Stimulated activated CD8-positive, alpha-beta memory T cell treated with anti-CD3 and anti-CD28 coated beads, Interleukin-15, amount 100 ng/mL, for 4 hours (primary cell): ENCODE measurements at places on chromosomes 16 and 17.

DNA sequence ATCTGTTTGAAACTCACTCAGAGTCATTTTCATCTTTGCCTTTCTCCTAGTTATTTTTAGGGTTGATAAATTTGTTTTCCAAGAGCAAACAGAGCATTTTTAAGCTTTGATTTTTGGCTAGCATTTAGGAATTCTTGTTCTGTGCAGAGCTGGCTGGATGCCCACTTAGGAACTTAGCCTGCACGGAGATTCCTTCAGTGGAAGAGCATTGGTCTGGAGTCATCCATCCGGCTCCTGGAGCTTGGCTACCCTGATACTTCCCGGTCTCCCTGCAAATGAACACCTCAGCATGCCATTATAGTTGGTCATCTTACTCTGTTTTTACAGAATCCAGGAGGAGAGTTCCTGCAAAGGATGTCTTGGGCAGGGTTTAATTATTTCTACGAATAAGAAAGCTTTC, 57.1 kb downstream of the SPECC1 start:
- no peak for DNase-seq

DNA sequence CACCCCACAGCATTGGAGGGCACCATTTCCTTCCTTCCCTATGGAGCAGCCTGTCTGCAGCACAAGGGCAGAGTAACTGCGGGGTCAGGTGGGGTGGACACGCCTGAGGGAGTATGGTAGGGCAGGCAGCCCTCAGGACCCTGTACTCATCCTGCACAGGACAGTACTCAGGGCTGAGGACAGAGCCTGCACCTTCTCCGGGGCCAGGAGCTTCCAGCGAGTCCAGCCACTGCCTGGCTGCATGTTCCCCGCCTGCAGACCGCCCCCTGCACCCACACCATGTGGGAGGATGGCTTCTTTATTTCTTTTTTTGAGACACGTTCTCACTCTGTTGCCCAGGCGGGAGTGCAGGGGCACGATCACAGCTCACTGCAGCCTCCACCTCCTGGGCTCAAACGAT, 47.6 kb upstream of the CDC42EP4 start:
- no peak for DNase-seq

- DNase-seq, result no peak
Observed at GRCh38 chr17:22704674-22705073, 1012.4 kb downstream of the KCNJ18 start.

DNA sequence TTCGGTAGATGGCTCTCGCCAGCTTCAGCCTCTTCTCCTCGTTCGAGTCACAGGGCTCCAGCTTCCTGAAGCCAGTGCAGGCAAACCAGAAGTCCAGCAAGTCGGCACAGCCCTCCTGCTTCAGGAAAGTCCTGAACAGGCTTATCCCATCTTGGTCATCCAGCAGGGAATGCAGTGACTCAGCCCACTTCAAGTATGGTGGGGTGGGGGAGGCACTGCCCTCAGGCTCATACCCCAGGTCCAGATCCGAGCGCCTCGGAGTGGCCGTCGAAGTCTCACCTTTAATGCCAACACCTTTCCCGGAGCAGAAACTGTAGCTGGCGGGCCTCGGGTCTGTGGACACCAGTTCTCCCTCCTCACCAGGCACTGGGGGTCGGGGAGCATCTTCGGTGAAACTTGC, 5.9 kb downstream of the AXIN1 start:
- no peak for DNase-seq

- no peak for DNase-seq
Observed at GRCh38 chr17:55672585-55673501, 49.8 kb downstream of the TMEM100 start.

DNA sequence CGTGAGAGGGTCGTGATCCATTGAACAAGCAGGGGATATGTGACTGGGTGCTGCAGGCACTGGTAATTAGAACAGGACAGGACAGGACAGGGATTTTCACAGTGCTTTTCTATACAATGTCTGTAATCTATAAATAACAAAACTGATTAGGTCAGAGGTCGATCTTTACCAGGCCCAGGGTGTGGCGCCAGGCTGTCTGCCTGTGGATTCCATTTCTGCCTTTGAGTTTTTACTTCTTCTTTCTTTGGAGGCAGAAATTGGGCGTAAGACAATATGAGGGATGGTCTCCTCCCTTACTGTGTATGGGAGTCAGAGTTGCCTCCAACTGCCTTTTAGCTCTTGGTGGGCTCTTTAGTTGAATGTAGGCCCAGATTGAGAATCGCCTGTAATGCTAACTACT, 1.5 kb upstream of the ZNF764 start:
- DNase-seq, result no peak

DNA sequence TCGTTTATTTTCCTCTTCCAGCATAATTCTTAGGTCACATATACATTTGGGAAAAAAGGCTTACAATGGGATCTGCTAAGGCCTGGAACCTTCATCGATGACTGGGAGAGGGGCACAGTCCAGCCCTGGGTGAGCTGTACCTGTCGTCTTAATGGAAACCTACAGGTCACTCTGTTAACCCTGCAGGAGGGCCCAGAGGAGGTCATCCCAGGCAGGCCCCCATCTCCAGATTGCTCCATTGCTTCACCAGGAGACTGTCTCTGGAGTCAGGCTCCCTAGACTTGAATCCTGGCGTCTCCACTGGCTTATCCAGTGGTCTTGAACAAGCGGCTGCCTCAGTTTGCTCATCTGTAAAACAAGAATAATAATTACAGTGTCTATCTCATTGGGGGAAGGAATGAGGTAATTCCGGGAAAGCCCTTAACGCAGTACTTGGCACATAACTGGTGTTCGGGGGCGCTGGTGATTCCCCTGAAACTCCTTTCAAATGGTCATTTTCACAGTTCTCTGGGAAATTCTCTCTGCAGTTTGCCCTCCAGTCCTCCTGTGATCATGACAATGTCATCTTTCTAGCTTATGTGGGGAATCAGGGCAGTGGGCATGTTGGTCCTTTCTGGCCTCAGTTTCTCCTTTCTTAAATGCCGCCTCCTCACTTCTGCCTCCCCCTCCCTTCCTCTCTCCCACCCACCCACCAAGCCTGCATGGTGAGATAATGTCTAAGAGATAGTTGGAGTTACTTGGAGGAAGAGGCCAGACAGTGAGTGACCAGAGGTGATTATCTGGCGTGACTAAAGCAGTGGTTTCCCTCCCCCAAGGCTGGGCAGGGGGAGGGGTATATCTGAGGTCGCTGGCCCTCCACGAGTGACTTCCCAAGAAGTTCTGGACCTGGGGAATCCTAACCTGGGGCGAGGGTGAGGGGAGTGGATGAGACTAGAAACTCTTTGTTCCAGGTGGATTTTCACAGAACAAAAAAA, 31.3 kb upstream of the TAC4 start:
- no peak for DNase-seq

DNA sequence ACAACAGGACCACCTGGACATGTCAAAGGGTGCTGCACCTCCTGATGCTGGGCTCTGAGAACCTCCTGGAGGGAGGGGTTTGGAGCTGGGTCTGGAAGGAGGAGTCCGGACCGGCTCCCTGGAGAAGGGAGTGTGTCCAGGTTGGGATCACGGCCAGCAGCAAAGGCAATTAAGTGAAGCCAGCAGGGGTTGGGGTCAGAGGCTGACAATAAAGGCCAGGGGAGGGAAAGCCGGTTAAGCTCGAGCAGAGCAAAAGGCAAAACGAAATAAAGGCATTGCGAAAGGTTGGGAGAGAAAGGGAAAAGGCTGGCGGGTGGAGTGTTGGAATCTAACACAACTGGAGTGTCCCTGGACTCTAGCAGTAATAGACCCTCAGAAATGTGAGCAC, 992 bp upstream of the CACNG4 start:
- no peak for DNase-seq

- no peak for DNase-seq
Observed at GRCh38 chr16:85829171-85829719, 29.8 kb downstream of the COX4I1 start.

DNA sequence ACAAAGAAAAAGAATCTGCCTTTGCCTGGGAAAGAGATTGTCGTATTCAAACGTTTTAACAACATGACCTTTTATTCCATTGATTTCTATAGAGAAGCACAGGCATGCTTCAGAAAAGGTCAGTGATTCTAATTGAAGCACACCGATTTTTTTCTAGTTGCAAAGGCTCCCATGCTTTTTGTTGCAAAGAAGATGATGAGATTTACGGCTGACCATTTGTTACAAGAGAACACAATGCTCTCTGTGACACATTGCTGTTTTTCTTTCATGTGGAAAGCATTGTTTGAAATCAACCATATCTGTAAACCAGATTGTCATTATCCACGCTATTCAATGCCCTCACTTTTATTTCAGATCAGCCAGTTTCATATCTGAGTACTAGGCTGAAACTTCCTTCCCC, 99.8 kb downstream of the NLK start:
- no peak for DNase-seq

GRCh38 chr17:81397314-81398175, 2.3 kb downstream of the BAHCC1 start:
- DNase-seq, result no peak

DNA sequence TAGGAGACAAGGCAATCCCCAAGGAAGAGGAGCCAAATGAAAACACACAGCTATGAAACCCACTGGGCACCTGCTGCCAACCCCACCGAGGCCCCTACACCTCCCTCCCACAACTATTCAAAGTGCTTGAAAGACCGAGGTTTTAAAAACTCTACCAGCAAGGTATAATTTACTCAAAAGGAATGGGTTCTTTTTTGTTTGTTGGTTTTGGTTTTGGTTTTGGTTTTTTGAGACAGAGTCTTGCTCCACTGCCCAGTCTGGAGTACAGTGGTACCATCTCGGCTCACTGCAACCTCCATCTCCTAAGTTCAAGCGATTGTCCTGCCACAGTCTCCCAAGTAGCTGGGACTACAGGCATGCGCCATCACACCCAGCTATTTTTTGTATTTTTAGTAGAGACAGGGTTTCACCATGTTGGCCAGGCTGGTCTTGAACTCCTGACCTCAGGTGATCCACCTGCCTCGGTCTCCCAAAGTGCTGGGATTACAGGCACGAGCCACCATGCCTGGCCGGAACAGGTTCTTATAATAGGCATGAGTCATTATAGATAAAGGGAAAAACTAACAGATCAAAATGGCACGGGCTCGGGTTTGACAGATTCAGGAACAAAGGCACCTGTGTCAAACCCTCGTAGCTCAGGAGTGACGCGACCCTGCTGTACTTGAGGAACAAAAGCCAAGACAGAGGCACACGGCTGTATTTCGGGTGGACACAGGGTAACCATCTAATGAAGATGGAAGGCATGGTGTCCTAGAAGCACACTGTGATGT, 40.7 kb downstream of the COTL1 start:
- no peak for DNase-seq

DNA sequence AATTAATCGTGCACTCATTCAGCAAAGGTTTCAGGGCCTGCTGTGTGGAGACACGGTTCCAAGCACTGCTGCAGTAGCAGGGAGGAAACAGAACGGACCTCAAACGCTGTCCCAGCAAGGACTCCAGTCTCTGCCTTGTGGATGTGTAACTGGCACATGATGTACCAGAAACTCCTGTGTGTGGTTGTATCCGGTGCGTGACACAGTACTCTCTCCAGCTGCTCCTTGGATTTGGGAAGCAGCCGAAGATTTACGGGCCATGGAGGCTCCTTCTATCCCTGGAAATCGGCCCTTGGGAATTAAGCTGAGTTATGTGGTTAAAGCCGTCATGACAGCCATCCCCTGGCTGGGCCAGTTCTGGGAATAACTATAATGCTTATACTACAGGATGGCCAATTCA, 8.5 kb upstream of the ANKRD11 start:
- DNase-seq, result no peak

GRCh38 chr16:1787322-1788094, 4.7 kb downstream of the NUBP2 start:
- no peak for DNase-seq

- no peak for DNase-seq
Observed at GRCh38 chr16:53629151-53629550, 74.5 kb downstream of the RPGRIP1L start.

DNA sequence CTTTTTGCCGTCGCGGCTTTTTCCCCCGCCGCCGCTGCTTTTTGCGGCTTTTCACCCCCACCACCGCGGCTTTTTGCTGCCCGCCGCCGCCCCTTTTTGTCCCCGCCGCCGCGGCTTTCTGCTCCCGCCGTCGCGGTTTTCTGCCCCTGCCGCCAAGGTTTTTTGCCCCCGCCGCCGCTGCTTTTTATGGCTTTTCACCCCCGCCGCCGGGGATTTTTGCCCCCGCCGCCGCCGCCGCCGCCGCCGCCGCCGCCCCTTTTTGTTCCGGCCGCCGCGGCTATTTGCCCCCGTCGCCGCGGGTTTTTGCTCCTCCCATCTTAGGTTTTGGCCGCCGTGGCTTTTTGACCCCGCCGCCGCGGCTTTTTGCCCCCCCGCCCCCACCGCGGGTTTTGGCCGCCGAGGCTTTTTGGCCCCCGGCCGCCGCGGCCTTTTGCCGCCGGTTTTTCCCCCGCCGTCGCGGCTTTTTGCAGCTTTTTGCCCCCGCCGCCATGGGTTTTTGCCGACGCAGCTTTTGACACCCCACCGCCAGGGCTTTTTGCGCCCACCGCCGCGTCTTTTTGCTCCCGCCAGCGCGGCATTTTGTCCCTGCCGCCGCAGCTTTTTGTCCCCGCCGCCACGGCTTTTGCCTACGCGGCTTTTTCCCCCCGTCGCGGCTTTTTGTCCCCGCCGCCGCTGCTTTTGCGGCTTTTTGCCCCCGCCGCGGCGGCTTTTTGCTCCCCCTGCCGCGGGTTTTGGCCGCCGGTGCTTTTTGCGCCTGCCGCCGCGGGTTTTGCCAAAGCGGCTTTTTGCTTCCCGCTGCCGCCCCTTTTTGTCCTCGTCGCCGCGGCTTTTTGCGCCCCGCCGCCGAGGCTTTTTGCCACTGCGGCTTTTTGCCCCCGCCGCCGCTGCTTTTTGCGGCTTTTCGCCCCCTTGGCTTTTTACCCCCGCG, 519.4 kb upstream of the WSB1 start:
- no peak for DNase-seq
